ENCODE measurements at places on chromosomes 7 and 10.

- no peak for DNase-seq
Observed at GRCh38 chr7:97868788-97869187, 3.4 kb downstream of the ASNS start.

GRCh38 chr7:35648367-35648766 lies 46.6 kb downstream of the HERPUD2 start:
- DNase-seq = no peak

GRCh38 chr7:41912851-41913567 lies 210.1 kb upstream of the INHBA start:
- no peak for DNase-seq

DNA sequence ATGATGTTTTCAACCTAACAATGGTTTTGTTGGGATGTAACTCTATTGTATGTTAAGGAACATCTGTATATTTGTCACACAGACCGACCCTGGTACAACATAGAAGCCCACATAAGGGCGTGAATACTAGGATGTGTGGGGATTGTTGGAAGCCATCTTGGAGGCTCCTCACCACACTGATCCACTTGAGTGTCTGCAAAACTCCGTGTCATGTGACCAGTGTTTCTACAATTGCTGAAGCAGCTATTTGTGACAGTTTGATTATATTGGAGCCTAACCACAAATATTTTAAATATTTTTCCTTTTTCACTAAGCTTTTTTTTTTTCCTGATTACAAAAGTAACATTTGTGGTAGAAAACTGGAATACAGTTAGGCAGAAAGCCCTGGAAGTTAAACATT lies 27.9 kb downstream of the RALA start:
- DNase-seq = no peak

DNA sequence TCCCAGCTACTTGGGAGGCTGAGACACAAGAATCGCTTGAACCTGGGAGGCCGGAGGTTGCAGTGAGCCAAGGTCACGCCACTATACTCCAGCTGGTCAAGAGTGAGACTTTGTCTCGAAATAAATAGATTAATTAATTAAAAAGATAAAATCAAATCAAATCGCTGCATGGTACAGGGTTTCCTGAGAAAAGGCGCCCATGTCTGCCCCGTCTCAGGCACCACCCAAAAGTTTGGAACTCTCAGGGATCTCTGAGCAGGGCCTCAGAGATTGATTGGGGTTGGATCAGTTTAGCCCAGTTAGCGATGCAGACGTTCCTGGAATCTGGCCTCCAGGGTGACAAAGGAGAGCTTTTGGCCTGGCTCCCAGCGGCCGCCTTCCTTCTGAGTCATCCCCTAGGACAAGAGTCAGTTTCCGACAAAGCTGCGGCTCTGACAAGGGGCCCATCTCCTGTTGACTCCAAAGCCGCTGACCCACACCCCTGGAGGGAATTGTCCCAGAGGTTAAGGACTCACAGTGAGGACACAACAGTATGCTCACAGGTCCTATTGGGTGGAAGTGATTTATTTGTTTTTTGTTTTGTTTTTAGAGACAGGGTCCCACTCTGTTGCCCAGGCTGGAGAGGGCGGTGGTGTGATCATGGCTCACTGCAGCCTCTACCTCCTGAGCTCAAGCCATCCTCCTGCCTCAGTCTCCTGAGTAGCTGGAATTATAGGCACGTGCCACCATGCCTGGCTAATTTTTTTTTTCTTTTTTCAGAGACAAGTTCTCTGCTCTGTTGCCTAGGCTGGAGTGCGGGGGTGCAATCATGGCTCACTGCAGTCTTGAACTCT lies 6.8 kb downstream of the ORAI2 start:
- DNase-seq = no peak

GRCh38 chr10:82826132-82826531 lies 951.1 kb downstream of the NRG3 start:
- DNase-seq = no peak

GRCh38 chr10:117363028-117363427 lies 12.2 kb downstream of the PDZD8 start:
- DNase-seq = no peak

DNA sequence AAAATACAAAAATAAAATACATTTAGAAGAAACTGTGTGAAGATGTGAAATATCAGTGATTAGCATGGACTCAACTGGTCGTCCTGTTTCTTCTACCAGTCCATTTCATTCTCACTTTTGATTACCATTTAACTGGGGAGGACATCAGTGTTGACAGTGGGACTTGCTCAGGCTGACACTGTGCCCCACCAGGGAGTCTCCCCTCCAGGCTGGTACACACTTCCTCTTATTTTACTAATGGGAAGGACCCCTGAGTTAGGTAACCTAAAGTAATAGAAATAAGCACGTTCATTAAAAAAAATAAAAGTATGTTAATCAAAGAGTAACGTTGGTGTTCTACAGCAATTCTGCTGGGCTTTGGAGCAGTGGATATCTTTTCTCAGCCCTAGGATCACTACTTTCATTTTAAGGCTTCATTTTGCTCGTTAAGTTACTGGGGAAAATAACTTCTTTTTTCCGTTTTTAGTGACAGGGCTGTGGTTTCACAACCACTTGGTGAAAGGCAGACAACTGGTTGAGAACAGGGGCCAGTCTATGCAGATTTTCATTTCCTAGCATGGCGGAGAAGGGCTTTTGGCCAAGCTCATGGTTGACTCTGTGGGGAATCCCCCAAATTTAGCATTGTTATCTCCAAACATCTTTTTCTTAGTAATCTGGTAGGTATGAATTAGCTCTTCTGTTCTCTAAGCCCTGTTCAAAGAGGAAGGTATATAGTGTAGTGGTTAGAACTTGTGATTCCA lies 2.1 kb downstream of the SNX10 start:
- no peak for DNase-seq

- DNase-seq = no peak
Observed at GRCh38 chr10:28945959-28946358, 268.6 kb downstream of the BAMBI start.

- no peak for DNase-seq
Observed at GRCh38 chr7:100570954-100571828, 2.5 kb downstream of the SAP25 start.

GRCh38 chr10:78247821-78248220 lies 214.2 kb downstream of the RPS24 start:
- no peak for DNase-seq

- no peak for DNase-seq
Observed at GRCh38 chr10:1273372-1274105, 217.4 kb downstream of the WDR37 start.

GRCh38 chr7:90709501-90710465 lies 113.7 kb downstream of the CDK14 start:
- no peak for DNase-seq

GRCh38 chr7:74479961-74480829 lies 26.5 kb downstream of the GTF2IRD1 start:
- DNase-seq = peak; percentile 62

- DNase-seq = no peak
Observed at GRCh38 chr7:23264916-23265458, 18.4 kb downstream of the GPNMB start.

GRCh38 chr10:110711382-110711781 lies 67.2 kb downstream of the RBM20 start:
- DNase-seq = no peak

- no peak for DNase-seq
Observed at GRCh38 chr7:28038175-28038797, 142.3 kb downstream of the JAZF1 start.

DNA sequence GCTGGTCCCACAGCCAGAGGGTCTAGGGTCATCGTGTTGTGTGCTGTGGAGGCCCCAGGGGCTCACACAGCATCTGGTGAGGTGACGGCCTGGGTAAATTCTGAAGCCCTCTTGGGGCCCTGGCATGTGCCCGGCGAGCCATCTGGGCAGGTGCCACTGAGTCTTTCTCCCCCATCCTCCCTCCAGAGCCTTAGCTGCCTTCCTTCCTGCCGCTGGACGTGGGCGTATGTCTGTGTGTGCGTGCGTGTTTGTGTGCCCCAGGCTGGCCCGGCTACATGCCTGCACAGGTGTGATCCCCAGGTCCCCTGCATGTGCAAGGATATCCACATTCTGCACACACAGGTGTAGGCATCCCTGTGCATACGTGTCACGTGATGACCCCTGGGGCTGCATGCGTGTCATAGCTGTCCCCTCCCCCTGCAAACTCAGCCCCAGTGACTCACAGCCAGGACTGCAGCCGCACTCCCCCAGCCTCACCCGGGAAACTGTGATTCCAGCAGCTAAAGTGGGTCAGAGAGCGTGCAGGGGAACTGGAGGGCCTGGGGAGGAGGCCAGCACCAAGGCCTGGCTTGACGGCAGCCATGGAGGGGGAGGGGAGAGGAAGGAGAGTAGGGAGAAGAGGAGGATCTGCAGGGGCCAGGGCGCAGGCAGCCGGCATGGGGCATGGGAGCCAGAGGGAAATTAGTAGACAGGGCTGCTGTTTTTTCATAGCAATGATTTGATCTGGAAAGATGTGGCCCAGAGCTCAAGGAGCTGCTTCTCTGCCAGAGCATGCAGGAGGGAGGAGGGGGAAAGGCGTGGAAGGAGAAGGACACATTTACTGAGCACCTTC lies 46.4 kb downstream of the ELFN1 start:
- no peak for DNase-seq

DNA sequence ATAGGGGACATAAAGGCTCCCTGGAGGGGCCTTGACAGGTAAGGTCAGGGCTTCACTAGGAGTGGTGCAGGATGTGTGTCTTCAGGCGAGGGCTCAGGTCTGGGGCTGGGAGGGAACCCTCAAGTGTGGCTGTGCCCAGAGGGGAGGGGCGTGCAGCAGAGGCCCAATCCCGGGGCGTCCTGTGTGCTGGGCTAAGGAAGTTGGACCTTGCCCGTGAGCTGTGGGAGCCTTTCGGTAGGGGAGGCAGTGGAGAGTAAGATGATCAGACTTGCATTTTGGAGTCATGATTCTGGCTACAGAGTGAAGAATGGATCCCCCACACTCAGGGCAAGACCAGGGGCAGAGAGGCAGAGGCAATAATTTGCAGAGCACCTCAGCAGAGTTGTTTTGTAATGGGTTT lies 145.4 kb downstream of the BUB3 start:
- DNase-seq = no peak

GRCh38 chr10:12834116-12834665 lies 167.3 kb downstream of the CCDC3 start:
- no peak for DNase-seq

DNA sequence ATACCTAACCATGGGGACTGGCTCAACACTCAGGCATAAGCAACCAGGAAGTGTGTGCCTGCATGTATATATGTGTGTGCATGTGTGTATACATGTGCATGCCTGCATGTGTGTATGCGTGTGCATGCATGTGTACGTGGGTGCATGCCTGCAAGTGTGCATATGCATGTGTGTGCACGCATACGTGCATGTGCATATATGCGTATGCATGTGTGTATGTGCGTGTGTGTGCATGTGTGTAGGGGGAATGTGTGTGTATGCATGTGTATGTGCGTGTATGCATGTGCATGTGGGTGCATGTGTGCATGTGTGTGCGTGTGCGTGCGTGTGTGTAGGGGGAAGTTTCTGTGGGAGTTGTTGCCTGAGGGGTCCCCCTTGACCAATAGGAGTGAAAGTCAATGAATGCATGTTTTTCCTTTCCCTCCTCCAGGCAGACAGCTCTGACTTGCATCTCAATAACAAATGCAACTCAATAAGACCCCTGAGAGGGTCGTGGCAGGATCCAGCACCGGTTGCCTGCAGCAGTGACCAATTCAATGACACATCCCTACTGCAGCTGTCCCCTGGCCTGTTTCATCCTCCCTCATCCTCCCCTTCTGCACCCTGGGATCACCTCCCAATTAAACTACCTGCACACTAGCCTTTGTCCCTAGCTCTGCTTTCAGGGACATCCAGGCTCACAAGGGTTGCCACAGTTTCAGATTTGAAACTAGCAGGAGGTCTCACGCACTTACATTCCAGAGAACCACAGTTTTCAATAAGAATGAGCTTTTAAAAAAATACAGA lies 27.0 kb upstream of the FZD8 start:
- no peak for DNase-seq

GRCh38 chr10:92203919-92204623 lies 86.8 kb downstream of the CPEB3 start:
- no peak for DNase-seq

- DNase-seq = no peak
Observed at GRCh38 chr7:8881916-8882315, 448.5 kb downstream of the NXPH1 start.

- no peak for DNase-seq
Observed at GRCh38 chr7:14398526-14398925, 409.1 kb upstream of the ETV1 start.

GRCh38 chr10:66378117-66378876 lies 547.5 kb upstream of the LRRTM3 start:
- DNase-seq = no peak

- no peak for DNase-seq
Observed at GRCh38 chr7:80147543-80148391, 13.1 kb downstream of the GNAI1 start.

- no peak for DNase-seq
Observed at GRCh38 chr10:51564896-51565510, 134.4 kb downstream of the CSTF2T start.

- no peak for DNase-seq
Observed at GRCh38 chr7:26694141-26694540, 170.2 kb downstream of the SKAP2 start.

GRCh38 chr10:60910543-60910942 lies 33.4 kb downstream of the RHOBTB1 start:
- no peak for DNase-seq

DNA sequence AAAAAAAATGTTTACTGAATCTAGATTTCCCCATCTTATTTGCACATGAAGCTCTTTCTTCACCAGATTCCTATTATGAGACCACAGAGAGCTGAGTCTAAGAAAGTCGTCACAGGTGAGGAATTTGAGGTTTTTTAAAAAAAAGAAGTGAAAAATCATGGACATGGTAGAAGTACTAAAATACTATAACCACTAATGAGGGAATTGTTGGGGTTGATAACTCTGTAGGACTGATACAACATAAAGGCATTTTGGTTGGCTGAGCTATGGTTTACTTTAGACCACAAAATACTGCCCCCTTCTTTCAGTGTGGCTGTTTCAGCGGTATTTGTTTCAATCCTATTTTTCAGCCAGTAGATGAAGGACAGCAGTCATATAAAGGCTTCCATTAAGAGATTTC lies 1111.3 kb downstream of the TYW1 start:
- DNase-seq = no peak

DNA sequence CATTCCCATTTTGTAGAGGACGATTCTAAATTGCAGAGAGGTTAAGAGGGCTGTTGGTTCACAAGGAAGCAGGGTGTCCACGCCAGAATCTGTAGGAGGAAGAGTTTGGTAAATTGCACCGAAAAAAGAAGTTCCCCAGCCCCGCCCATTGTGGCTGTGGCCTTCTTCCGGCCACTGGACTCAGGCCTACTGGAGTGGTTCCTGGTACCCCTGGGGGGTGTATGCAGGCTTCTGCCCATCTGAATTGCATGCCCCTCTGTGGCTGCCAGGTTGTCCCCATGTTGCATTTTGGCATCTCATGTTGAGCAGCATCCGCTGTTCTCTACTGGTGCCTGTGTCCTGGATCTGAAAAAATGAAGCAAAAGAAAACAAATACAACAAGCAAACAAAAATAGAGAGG lies 234.2 kb downstream of the WDR11 start:
- no peak for DNase-seq

- DNase-seq = no peak
Observed at GRCh38 chr10:129655007-129655678, 188.1 kb downstream of the MGMT start.
